ENCODE measurements at places on chromosomes 1 and 21.

GRCh38 chr1:44270686-44271628 is 57.7 kb downstream of the DMAP1 start:
- DNase-seq, result no peak

GRCh38 chr21:28344985-28345384 is 647.7 kb downstream of the LTN1 start:
- DNase-seq, result no peak

DNA sequence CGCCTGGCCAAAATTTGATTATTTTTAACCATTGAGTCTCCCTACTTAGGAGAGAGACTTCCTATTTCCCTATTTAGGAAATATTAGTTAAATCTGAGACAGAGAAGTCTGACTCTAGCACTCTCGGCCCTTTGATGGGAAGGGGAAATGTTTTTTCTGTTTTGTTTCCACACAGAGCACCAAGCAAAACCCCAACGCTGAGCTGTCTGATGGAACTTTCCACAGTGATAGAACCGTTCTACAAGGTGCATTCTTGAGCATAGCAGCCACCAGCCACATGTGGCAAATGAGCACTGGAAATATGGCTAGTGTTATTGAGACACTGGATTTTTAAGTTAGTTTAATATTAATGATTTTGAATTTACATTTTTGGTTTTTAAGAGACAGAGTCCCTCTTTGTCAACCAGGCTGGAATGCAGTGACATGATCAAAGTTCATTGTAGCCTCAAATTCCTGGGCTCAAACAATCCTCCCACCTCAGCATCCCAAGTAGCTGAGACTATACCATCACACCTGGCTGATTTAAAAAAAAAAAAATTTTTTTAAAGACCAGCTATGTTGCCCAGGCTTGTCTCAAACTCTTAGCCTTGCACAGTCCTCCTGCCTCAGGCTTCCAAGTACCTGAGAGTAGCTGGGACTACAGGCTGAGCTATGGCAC is 77.3 kb upstream of the GALNT2 start:
- DNase-seq, result no peak

DNA sequence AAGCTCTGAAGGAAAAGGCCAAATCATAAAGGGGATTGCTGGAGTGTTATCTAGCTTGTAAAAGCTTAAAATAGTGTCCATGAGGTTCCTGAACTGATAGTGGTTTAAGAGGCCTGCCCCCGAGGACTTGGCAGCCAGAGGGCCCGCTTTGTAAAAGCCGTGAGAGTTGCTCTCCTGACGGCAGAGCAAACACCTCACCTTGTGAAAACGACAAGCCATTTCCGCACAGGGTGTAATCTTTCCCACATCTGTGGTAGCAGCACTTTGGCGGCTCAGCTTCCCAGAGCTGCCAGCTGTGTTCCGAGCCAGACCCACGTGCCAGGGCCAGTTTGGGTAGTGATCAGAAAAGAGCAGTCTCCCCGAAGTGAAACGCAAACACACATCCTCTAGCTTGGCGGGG is 37.0 kb downstream of the SERBP1 start:
- DNase-seq, result no peak

DNA sequence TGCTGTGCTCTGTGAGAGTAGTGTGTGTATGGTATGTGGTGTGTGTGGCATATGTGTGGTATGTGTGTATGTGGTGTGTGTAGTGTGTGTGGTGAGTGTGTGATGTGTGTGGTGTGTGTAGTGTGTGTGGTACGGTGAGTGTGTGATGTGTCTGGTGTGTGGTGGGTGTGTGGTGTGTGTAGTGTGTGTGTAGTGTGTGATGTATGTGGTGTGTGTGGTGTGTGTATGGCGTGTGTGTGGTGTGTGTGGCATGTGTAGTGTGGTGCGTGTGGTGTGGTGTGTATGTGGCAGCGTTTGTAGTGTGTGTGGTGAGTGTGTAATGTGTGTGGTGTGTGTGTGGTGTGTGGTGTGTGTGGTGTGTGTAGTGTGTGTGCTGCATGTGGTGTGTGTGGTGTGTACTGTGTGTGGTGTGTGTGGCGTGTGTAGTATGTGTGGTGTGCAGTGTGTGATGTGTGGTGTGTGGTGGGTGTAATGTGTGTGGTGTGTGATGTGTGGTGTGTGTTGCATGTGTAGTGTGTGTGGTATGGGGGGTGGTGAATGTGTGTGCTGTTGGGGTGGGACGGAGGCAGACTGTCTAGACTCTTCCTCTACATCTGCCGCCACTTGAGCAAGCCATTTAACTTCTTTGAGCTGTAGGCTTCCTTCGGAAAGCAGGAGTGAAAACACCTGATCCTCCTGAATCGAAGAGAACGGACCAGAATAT is 33.5 kb downstream of the GPA33 start:
- no peak for DNase-seq

DNA sequence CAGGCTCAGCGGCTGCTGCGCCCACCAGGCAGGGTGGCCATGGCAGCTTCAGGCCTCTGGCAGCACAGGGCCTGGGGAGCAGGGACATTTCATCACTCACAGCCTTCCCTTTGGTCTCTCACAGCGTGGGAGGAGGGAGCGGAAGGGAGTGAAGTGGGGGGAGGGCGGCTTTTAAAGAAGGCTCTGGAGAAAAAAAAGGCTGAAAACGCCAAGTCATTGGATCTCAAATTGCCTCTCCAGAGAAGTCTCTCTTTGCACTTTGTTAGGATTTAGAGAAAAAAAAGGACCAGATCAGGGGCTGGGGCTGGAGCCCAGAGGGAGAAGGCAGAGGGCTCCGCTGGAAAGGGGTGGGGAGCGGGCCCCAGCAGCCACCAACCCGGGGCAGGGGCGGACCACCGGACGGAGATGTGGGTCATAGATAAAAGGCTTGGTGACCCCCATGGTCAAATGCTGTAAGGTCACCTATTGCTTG is 209.9 kb downstream of the GRIK3 start:
- DNase-seq, result no peak

GRCh38 chr1:164794356-164794755 is 235.4 kb downstream of the PBX1 start:
- DNase-seq, result no peak

DNA sequence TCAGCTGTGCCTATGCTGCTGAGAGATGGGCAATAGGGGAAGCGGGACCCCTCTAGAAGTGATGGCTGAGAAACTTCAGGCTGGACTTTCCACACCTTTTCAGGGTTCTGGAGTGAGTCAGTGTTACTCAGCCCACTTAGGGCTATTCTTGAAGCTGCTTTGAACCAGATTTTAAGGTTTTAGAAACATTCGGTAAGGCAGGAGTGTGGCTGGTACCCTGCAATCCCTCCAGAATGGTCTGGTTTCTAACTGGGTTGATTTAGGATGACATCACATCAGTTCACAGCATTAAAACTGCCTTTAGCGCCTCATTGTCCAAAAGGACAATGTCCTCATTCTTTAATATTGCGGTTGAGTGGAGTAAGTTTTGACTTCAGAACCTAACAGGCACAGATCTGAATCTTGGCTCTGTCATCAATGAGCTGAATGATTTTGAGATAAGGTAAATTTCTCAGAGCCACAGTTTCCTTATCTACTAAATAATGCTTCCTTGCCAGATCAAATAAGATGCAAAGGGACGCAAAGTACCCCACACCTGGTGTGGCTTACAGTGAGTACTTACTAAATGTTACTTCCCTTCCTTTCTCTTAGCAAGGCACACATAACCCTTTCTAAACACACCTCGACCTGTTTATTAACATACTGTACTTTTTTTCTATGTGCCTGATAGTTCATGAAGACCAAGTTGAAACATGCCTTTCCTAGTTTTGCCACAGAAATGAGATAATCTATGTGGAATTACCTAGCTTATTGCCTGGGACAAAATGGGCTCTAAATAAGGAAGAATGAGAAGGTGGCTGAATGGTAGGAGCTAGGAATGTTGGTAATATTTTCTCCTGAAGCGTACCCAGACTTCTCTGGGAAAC is 209.8 kb downstream of the ROR1 start:
- no peak for DNase-seq

DNA sequence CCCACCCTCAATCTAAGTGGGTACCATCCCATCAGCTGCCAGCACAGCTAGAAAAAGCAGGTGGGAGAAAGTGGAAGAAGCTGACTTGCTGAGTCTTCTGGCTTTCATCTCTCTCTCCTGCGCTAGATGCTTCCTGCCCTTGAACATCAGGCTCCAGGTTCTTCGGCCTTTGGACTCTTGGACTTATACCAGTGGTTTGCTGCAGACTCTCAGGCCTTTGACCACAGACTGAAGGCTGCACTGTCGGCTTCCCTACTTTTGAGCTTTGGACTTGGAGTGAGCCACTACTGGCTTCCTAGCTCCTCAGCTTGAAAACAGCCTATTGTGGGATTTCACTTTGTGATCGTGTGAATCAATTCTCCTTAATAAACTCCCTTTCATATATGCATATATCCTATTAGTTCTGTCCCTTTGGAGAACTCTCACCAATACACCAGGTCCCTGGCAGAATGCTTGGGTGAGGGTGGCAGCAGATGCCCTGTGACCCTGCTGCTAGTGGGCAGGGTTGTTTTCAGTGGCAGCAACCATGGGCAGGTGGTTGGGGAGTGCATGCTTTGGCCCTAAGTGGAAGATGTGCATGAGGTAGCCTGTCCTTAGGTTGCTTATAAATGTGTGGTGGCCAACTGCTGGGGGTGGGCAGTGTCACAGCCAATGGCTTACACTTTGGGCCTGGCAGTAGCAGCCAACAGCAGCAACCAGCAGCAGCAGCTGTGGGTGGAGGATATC is 10.8 kb upstream of the ADAM30 start:
- no peak for DNase-seq

DNA sequence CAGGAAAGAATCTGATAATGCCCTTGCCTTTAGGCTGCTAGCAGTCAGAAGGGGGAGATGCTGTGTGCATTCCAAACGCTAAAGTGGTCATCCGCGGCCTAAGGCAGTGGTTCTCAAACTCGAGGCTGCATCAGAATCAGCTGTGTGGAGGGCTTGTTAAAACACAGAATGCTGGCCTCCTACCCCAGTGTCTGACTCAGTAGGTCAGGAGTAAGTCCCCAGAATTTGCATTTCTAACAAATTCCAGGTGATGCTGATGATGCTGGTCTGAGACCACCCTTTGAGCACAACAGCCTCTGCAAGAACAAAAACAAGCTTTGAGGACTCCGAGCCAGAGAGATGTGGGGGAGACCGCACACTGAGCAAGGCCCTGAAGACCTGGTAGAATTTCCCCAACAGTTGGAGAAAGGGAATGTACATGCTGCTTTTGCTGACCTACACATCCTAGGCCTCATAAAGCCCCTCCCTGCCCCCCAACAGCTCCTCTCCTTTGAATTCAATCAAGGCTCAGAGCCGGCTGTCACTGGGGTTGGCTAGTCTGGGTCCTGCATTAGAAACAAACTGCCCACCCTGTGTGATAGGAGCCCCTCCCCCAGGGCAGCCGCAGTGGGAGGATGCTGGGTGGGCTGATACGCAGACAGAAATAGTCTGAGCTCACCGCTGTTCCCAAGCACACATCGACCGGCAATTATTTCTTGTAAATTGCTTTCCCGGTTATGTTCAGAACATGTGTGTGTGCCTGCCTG is 27.1 kb downstream of the SHISAL2A start:
- DNase-seq, result no peak

DNA sequence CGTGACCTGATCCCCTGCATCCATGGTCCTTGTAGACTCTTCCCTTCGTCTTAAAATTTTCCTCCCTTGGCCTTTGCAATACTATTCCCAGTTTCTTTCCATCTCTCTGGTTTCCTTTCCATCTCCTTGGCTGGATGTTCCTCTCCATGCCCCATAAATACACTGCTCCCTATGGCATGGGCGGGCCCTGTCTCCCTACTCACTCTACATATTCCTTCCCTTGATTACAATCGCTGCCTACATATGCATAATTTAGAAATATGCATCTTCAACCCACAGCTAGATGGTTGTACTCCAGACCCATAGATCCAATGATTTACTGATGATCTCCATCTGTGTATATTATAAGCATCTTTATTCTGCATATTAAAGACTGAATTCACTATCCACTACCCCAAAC is 405.0 kb downstream of the NTNG1 start:
- DNase-seq, result no peak

- no peak for DNase-seq
Measured at GRCh38 chr1:100631015-100631551, 88.5 kb upstream of the VCAM1 start.

DNA sequence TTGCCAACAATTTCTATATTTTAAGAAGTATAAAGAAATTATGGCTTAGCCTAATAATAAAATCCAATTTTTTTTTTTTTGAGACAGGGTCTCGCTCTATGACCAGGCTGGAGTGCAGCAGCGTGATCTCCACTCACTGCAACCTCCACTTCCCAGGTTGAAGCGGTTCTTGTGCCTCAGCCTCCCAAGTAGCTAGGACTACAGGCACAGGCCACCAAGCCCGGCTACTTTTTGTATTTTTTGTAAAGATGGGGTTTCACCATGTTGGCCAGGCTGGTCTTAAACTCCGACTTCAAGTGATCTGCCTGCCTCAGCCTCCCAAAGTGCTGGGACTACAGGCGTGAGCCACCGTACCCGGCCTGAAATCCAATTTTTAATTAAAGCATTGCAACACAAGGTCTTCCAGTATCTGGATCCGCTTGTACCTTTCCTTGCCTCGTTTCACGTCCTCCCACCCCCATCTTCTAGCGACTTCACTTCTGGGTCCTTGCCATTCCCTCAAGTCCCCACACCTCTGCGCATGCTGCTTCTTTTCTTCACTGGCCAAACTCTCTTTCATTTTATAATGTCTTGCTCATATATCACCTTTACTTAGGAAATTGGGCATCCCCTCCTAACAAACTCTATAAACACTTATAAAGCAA is 2.3 kb downstream of the FUBP1 start:
- DNase-seq, result no peak

DNA sequence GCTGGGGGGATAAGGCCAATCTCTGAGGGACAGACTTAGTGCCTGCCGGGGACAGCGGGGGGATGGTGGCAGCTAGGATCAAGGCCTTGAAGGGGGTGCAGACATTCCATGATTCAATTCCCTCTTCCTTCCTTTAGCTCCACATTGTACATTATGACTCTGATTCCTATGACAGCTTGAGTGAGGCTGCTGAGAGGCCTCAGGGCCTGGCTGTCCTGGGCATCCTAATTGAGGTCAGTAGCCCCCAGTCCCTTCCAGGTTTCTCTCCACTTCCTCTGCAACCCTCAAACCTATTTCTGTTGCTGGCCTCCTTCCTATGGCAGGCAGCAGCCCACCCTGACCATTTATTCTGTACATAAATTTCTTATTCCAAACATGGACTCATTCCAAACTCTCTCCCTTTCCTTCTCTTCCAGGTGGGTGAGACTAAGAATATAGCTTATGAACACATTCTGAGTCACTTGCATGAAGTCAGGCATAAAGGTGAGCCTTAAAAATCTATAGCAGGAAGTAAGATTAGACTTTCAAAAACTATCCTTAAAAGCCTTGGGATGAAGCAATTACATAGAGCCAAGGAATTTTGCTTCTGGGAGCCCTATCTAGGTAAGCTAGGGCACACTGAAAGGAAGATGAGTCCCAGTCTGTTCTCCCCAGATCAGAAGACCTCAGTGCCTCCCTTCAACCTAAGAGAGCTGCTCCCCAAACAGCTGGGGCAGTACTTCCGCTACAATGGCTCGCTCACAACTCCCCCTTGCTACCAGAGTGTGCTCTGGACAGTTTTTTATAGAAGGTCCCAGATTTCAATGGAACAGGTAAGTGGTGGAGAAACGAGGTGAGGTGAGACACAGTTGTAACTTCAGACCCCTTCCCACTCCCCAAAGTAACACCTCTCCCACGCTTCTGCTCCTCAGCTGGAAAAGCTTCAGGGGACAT is 5.1 kb downstream of the CA14 start:
- DNase-seq, result no peak
